ENCODE measurements at places on chromosomes 3 and 15.

GRCh38 chr15:38211811-38212210, 40.8 kb upstream of the SPRED1 start:
- DNase-seq: no peak

DNA sequence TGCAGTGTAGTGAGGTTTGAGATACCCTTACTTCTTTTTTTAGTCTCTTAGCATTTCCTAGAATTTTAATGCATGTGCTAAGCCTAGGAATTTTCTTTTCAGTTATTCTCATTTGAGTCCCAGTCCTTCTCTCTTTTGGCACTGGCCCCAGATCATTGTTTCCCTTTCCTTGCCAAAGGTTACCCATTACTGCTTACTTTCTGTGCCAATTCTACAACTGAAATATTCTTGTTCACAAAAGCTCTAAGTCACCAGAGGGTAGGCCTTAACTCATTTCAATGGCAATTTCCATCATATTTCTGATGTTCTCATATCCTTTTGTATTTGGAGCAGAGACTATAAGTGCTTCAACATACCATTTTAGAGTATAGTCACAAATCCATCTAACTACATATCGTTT, 199.6 kb upstream of the CBLB start:
- no peak for DNase-seq

DNA sequence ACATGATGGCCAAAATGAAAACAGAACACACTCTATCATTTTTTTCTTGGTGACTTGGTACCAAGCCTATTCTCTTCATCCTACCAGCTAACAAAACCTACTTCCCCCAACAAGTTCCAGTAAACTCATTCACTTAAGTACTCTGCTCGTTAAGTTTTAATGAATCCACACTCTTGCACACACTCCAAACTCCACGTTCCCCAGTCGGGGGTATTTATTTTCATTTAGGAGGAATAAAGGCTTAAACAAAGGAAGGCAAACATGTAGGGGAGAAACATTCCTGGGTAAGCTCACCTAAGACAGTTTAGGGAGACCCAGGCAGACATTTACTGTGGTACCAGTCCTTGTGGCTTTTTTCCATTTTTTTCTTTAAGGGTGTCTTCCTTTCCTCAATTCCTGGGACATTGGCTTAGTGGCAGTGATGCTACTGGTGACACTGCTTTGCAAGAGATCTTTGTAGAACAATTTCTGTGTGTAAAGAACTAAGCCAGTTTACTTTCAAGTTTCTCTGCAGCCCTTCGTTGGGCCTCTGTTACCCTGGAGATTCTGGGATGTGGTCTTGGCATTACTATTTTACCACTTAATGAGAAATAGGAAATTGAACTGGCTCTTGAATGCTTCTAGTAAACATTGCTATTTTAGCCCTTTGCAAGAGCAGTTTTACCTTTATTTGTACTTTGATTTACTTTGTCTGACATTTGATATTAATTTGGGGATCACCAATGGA, 117.3 kb upstream of the C15orf61 start:
- DNase-seq: no peak

DNA sequence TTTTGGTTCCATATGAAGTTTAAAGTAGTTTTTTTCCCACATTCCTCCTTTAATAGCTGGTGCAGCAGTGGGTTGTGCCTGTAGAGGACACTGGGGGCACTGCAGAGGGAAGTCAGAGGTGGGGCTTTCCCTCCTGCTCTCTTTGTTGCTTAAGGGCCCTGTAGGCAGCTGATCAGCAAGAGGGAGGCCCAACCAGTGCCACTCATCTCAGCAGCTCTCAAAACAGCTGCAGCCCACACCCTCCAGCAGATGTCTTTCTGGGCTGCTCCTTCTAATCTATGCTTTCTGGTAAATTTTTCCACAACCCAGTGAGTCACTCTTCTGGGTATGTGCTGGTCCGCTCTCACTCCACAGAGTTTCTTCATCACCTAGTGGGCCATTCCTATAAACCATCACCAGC, 263.8 kb downstream of the FEZF2 start:
- DNase-seq: no peak

All from stimulated activated CD8-positive, alpha-beta memory T cell treated with anti-CD3 and anti-CD28 coated beads, Interleukin-4, amount 100 ng/mL, for 1 hour (primary cell).